ENCODE measurements at places on chromosomes 2 and 18.

GRCh38 chr2:236976266-236977062 lies 109.2 kb upstream of the COPS8 start:
- no peak for DNase-seq

DNA sequence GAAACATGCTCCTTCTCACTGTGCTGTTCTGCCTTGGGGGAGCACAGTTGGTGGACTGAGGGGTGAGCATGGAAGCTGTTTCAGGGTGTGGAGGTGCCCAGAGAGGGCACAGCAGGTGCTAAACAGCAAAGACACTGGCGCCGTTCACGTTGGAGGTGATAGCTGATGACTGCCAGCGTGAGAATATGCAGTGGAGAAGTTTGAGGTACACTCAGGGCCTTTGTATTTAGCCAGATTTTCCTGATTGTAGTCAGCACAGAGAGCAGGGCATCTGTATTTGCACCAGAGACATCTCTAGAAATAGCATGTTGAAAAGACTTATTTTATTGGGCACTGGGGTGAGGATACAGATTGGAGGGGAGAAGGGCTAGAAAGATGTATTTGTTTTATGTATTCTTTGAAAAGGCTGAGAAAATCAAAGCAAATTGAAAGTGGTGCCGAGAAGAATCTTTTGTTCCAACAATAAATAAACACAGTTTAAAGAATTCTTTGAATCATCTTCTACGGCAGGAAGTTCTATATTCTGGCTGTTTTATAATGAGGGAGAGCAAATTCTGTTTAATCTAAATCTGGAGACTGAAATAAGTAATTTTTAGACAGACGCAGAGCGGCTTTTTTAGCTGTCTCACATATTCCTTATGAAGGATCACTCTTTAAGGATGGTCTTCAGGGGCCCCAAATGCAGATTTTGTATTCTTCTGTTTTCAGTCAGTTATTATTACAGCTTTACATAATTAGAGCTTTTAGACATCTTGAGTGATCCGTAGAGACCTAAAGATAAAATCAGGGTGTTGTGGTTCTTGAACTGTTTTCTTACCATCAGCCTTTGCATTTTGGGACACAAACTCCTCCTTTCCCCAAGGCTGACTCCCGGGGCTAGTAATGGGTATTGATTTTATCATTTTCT lies 7.1 kb downstream of the ZNF532 start:
- DNase-seq, result no peak

GRCh38 chr2:235689427-235689853 lies 195.6 kb downstream of the AGAP1 start:
- DNase-seq, result no peak

GRCh38 chr2:34099377-34099776 lies 500.3 kb upstream of the FAM98A start:
- no peak for DNase-seq

DNA sequence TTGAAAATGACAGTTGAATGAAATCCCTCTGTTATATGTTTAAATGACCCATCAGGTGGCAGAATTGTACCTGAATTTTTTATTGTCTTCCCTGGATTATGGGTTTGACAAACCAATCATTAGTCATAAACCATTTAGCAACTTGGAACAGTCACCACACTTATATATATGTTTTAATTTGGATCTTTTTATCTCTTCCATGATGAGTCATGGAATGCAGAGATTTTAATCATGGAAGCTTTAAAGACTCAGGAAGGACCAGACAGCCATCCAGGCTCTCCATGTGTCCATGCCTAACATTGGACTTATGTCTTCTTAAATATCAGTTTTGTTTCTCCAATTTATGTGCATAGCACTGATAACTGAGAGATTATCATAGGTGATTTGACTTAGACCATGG lies 188.3 kb upstream of the ZSWIM2 start:
- no peak for DNase-seq

DNA sequence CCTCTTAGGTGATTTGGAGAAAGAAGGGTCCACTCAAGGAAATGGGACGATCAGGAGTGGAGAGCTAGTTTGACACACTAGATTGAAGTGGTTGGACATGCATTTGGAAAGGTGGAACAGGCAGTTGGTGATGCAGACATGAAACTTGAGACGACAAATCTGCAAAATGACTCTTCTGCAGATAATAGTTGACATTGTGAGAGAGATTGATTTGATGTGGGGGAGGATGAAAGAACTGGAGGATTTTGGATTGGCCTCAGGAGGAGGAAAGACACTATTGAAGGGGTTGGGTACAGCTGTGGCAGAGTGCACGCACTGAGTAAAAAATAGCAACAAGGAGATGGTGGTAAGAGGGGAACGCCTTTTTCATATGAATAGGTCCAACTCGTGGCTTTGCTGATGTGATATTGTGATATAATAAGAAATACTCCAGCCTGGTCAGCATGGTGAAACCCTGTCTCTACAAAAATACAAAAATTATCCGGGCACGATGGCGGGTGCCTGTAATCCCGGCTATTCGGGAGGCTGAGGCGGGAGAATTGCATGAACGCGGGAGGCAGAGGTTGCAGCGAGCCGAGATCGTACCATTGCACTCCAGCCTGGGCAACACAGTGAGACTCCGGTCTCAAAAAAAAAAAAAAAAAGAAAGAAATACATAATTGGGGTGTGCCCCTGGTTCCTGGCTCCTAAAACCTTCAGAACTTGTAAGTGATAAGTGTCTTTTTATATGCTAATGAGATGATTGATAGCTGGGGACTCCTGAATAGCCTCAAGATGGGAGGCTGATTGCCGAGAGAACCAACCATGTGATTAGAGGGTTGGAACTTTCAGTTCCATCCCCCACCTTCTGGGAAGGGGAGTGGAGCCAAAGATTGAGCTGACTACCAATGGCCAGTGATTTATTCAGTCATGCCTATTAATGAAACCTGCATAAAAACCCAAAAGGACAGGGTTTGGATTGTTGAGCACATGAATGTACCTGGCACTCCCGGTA lies 9.7 kb downstream of the TTLL4 start:
- no peak for DNase-seq

DNA sequence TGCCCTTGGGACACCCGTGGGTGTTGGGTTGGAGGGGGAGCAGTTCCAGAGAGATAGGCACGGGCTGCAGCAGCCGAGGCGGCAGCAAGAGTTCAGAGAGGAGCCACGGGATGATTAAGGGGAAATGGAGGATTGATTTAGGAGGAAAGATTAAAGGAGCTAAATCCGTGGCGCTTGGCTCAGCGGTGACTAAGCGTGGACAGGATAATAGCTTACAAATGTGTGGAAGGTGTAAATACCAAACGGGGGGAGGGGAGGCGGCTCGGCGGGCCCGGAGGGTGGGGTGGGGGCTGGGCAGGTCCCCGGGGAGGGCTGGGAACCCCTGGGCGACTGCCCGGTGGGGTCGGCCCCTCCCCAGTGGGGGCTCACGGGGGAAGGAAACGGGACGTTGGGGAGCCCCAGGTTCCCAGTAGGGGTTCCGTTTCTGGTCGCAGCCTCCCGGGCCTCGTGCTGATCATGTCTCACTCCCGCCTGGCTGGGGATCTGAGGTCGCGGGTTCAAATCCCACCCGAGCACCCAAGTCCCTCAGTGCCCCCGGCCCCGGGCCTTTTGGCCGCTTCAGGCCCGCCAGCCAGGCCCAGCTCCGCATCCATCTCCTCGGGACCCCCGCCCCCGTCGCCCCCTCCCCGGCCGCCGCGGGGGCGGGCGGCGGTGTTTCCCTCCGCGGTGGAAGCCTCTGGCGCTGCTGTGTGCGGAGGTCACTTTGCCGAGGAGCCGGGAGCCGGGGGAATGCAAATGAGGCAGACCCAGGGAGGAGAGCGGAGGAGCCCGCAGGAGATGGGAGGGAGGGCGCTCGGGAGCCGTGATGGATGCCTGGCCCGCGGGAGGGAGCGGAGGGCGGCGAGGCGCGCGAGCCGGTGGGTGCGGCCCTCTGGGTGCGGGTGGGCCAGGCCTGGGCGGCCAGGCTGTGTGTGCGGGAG lies 8.1 kb downstream of the ASIC4 start:
- peak; percentile 82 for DNase-seq

- no peak for DNase-seq
Observed at GRCh38 chr18:67788310-67789164, 272.0 kb upstream of the DSEL start.

DNA sequence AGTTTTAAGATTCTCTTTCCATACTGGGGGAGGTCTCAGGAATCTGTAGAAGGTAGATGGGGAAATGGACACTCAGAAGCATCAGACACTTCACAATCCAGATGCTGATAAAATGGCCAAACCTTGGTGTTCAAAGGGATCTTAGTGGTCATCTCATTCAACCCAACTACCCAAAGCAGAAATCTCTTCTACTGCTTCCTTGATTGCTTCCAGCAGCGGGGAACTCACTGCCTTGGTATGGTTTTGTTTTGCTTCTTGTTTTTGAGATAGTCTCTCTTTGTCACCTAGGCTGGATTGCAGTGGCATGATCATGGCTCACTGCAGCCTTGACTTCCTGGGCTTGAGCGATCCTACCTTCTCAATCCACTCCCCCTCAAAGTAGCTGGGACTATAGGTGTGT lies 39.3 kb upstream of the PTMA start:
- DNase-seq, result no peak

DNA sequence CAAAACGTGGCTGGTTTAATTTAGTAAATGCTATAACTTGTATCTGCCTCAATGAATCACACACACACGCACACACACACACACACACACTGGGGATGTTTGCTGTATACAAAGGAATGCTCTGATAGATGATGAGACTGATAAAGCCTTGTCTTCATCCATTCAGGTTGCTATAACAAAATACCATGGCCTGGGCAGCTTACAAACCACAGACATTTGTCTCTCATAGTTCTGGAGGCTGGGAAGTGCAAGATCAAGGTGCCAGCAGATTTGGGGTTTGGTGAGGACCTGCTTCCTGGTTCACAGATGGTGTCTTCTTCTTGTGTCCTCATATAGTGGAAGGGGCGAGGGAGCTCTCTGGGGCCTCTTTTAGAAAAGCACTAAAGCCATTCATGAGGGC lies 149.5 kb upstream of the HDAC4 start:
- DNase-seq, result no peak

DNA sequence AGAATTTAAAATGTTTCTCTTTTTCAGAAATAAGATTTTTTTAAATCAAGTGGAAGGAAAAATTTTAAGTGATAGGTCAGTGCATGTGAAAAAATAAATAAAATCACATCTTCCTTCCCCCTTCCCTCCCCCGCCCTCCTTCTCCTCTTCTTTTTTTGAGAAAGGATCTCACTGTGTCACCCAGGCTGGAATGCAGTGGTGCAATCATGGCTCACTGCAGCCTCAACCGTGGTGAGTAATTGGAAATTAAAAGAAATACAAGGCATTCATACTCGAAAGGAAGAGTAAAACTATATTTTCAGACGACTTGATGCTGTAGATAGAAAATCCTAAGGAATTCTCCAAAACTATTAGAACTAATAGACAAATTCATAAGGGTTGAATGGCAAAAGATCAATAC lies 16.9 kb upstream of the CRACDL start:
- peak; percentile 27 for DNase-seq

All from GM03348 (cell line).